Stimulated activated CD8-positive, alpha-beta memory T cell treated with anti-CD3 and anti-CD28 coated beads, Interleukin-15, amount 100 ng/mL, for 4 hours (primary cell): ENCODE measurements at places on chromosomes 7 and 10.
A peak's percentile ranks its signal among the peaks of the same experiment; 100 is the strongest.

DNA sequence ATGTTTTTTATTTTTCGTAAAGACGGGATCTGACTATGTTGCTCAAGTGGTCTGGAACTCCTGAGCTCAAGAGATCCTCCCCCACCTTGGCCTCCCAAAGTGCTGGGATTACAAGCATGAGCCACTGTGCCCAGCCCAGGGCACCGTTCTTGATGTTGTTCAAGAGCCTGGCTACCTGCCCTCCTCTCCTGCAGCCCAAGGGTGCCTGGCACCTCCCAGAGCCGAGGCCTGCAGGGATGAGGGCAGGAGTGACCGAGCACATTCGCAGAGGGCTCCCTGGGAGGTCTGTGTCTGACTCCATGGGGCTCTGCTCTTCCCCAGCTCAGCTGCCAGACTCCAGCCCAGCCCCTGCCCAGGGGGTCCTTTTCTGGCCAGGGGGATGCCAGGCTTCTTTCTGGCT, 15.4 kb downstream of the SH2B2 start:
- no peak for DNase-seq

GRCh38 chr10:8507156-8507555, 452.7 kb downstream of the GATA3 start:
- DNase-seq: no peak

DNA sequence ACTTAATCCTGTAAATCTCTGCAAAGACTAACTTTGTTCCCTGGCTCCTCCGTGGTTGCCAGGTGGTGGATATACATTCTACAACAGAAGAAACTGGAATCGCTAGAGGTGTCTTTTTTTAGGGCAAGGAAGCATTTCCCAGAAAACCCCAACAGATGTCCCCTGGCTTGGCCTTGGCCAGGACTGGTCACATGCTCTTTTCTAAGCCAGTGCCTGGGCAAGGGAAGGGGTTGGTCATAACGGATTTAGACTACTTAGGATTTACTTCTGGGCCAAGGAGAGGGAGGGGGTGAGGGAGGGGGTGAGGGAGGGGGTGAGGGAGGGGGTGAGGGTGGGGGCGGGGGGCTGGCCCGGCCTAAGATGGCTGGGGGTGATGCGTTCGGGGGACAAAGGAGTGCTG, 105.7 kb downstream of the SNX10 start:
- DNase-seq: no peak

GRCh38 chr7:77335581-77335980, 80.6 kb downstream of the GSAP start:
- DNase-seq: no peak

DNA sequence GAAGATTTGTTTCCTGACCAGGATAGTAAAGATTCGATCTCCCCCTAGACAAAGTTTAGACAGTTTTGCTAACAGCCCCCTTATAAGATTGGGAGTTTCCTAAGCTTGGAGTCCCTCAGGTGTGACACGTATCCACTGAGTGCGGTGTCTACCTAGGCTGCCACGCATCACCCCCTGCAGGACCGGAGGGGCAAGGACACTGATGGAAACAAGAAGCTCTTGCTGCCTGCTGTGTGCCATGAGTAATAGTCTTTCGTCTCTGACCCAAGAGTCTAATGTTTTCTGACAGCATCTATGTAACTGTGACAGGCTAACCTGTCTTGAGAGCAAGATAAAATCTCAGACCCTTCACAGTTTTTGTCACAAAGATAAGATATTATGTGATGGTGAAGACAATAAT, 173.5 kb downstream of the SEMA3E start:
- no peak for DNase-seq

DNA sequence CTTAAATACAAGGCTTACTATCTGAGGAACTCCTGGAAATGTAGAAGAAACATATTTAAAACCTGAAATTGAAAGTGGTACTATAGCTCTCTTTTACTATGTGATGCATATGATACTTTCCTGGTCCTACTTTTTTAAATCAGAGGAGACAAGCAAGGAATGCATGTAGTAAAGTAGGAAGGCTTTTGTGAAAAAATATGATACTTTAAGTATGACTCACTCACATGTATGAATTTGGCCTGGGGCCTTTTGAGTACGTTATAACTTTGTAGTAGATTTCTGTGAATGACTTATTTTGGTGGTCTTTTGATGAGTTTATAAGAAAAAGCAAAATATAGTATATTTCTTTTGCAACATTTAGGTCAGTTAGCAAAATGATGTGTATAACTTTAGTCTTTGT, 53.8 kb downstream of the TAX1BP1 start:
- DNase-seq: no peak

GRCh38 chr10:70437721-70438120, 3.8 kb downstream of the NODAL start:
- DNase-seq: no peak

GRCh38 chr7:138137423-138138171, 61.3 kb downstream of the AKR1D1 start:
- no peak for DNase-seq

- DNase-seq: no peak
These were observed 569.4 kb downstream of the SUGCT start for GRCh38 chr7:40704172-40704571.

DNA sequence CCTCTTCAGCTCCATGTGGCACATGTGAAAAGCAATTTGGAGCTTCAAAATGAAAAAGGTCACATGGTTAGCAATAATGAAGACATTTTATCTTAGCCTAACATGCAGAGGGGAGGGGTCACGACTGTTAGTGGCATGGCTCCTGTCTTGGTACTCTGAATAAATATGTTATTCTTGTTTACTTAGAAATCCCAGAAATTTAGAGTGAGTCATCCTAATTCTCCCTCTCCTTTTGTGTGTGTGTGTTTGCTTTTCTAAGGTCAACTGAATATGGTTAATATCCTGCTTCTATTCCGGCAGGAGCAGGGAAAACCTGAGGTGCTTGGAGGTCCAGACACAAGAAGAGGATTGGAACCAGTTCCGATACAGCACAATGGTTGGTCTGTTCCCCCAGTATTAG, 17.6 kb downstream of the BCCIP start:
- no peak for DNase-seq

DNA sequence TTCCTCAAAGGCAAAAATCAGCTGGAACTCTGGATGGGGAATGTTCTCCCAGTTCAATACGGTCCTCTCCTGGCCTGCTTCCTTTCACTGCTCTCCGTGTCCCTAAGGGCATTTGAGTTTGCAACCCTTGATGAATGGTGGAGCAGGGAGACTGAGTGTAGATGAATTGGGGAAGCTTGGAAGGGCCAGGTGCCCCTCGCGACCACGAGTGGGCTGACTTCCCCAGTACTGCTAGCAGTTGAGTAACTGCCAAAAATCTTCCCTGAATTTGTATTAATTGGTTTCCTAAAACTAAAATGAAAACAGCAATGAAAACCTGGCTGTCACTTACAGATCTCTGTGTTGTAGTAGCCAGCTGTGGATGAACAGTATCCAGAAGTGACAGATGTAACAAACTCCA, 13.6 kb downstream of the IRF5 start:
- DNase-seq: no peak

DNA sequence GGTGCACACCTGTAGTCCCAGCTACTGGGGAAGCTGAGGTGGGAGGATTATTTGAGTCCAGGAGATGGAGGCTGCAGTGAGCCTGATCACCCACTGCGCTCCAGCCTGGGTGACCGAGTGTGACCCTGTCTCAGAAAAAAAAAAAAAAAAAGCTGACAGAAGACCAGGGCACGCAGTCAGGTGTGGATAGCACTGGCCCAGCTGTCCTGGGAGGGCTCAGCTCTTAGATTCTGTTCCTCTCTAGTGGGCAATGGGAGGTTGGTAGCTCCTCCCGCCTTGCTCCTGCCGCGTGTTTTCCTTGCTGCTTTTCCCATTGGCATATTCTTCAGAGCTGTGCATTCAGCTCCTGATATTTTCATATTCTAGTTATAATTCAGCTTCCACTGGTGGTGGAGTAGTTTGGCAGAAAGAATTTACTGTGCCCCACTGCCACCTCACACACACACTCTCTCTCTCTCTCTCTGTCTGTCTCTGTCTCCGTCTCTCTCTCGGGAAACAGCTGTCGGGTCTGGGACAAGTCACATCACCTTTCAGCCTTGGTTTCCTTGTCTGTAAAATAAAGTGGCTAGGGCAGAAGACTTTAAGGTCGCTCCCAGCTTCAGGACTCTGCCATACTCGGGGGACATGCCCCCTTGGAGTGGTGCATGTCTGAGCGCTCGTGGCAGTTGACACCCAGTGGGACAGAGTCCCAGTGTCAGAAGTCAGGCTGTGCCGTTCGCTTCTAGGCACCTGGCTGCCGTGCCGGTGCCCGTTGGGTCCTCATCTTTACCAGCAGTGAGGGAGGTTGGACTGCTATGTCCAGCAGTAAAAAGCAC, 25.9 kb upstream of the ANKRD2 start:
- DNase-seq: no peak

DNA sequence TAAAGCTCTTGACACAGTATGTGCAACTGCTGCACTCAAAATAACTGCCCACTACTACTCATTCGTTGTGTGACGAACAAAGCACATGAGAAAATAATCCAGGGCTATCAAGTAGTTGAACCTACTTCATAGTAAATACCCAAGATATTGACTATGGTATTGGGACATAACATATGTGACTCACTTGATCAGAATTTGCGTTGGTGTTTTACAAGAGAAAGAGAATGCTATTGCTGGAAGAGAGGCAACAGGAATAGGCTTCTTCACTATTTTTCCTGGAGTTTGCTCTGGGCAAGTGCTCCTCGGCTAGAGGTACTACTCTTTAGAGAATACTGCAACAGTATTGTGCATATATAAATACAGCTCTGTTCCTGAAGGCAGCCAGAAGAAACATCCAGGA, 2.5 kb downstream of the DGKB start:
- DNase-seq: no peak

DNA sequence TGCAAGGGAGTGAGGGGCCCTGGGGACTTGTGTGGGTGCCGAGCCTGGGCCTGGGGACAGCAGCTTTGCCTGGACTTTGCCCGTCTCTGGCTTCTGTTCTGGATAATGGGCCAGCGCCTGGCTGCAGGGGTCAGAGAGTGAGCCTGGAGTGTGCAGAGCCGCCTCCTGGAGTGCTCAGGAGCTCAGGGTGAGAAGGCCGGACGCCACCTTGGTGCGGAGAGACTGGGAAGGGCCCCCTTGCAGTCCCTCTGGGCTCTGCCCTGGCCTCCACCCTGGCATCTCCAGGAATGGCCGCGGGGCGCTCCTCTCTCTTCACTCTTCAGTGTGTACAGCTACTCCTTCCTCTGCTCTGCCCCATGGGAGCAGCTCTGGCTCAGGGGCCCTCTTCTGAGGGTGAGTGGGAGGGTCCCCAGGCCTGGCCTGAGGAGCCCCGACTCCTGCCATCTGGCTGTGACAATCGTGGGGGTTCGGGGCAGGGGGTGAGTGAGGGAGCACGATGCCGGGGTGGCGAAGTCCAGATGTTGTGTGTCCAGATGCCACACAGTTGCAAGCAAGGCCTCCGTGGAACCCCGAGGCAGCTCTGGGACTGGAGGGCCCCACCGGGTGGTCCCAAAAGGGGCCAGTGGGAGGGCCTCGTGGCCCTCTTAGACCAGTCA, 187.1 kb downstream of the DNAJB6 start:
- DNase-seq: no peak

GRCh38 chr7:81770728-81771223, 929 bp upstream of the HGF start:
- DNase-seq: no peak

GRCh38 chr7:159046300-159046699, 98.4 kb downstream of the VIPR2 start:
- no peak for DNase-seq

DNA sequence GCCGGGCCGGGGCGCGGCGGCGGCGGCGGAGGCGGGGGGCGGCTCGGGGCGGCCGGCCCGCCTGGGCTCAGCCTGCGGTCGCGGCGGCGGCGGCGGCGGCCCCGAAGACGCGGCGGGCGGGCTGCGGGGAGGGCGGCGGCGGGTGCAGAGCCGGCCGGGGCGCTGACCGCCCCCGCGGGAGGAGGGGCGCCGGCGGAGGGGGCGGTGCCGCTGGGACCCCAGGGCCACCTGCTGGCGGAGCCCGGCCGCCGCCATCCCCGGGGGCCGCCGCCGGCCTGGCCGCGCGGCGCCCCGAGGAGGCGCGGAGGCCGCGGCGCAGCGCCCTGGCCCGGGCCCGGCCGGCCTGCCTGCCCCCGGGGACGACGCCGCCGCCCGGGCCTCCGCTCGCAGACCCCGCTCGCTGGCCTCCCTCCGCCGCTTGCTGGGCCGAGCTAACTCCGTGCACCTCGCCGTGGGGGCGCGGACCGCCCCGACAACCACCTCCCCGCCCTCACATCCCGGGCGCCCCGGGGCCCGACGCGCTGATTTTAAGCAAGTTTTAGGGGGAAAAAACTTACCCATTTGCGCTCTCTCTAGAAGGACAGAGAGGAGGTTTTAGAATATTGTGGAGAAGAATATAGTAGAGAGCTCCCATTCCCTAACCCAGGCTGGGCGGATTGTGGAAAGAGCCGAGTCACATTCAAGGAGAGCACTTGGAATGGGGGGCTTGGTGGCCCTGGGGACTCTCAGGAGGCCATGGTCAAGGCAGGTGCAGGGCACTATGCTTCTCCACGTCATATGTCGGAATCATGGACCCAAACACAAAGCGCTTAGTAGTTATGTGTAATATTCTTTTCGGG, at the start of gene BEND7:
BEND7 (minus strand) TSS at position 140 of the 839 bp plus-strand sequence. CDS start 481 bp downstream, outside the sequence.
- DNase-seq: no peak

GRCh38 chr10:30534465-30535144, 94.9 kb downstream of the LYZL2 start:
- peak; percentile 20 for DNase-seq

DNA sequence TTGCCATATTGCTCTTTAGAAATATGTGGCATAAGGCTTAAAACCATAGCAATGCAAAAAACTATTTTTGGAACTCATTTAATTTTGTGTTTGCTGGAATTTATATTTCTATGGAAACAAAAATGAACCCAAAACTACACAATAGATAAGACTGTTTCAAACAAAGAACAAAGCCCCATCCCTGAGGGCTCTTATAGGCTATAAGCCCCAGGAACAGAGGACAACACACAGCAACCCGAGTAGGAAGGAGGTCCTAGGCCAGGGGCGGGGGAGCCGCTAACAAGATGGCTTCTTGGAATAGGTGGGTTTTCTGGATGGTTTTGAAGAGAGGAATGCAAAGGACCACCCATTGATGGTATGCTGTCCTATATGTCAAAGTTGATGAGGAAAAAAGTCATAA, 8.6 kb downstream of the COL28A1 start:
- DNase-seq: no peak

- DNase-seq: no peak
These were observed 1.7 kb downstream of the FOXP2 start for GRCh38 chr7:114416129-114416990.

DNA sequence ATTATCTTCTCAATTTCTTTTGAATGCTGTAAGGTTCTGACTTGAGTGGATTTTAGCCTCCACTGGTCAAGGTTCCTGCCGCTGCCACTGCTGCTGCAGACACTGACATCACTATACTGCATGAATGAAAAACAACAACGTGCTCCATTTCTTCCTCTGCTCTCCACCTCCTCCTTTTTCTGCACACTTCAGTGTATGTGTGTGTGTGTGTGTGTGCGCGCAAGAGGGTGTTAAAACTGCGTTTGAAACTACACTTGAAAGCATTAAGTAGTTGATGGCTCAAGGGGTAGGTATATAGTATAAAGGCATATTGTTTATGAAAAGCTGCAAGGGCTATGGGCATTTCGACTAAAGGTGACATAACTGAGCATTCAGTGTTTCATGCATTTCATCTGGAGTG, 3.5 kb downstream of the GLCCI1 start:
- no peak for DNase-seq

- DNase-seq: no peak
These were observed 138.1 kb downstream of the VTI1A start for GRCh38 chr10:112585126-112585525.

GRCh38 chr7:1609023-1609422, 39.2 kb upstream of the PSMG3 start:
- no peak for DNase-seq

GRCh38 chr10:14535457-14536130, 204.9 kb upstream of the FRMD4A start:
- no peak for DNase-seq
